ENCODE measurements at places on chromosomes 2 and 18.

- no peak for DNase-seq
These were observed 101.7 kb upstream of the ALPP start for GRCh38 chr2:232276733-232277313.

DNA sequence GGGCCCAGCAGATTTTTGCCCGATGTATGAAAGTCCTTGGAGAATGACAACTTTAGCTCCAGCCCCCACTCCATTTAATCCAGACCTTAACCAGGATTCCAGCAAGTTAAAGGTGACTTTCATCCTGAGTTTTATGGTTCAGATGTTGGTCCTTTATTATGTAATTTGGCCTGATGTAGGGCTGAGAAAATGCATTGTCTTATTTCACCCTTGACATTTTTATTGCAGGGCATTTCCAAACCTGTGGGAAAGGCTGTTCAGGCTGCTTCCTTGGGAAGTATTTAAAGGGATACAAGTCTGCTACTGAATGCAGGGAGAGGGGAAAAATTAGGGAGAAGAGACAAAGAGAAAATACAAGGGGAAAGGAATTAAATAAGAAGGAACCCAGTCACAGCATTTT lies 48.8 kb downstream of the ASB1 start:
- no peak for DNase-seq

GRCh38 chr2:218029366-218030360 lies 26.9 kb upstream of the TNS1 start:
- DNase-seq: no peak

GRCh38 chr2:199704358-199705238 lies 146.4 kb downstream of the FTCDNL1 start:
- DNase-seq: no peak

DNA sequence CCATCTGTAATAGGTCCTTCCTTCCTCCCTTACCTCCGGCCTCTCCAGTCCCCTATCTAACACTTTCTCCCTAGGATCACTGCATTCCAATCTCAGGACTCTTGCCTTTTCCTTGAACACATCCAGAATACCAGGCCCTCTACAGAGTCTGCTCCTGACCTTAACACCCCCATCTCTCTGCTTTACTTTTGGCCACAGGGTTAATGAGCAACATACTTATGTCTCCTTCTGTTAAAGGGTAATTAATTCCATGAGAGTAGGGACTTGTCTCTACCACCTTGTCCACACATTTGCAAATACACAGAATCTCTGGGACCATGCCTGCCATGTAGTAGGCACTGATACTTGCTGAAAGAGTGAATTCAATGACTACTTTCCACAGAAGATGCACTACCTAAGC lies 94.9 kb downstream of the COBLL1 start:
- no peak for DNase-seq

- no peak for DNase-seq
These were observed 110.7 kb downstream of the INO80D start for GRCh38 chr2:205975082-205975949.

DNA sequence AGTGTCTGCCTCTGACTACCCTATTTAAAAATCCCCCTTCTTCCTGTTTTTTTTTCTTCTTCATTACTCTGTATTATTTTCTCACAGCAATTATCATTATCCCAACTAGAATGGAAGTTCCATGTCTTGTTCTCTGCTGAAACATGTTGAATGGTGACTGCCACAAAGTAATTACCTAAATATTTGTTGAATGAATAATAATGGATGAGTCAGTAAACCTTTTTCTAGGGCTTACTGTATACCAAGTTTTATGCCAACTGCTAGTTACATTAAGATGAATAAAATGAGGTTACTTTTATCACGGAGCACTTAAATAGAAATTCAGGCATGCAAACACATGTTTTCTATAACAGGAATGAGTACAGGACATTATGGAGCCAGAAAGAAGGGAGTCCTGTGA lies 490.6 kb downstream of the THSD7B start:
- DNase-seq: no peak

- no peak for DNase-seq
These were observed 98.9 kb upstream of the ARL4C start for GRCh38 chr2:234595829-234596228.

- no peak for DNase-seq
These were observed 4.1 kb upstream of the RBM45 start for GRCh38 chr2:178108176-178108575.

DNA sequence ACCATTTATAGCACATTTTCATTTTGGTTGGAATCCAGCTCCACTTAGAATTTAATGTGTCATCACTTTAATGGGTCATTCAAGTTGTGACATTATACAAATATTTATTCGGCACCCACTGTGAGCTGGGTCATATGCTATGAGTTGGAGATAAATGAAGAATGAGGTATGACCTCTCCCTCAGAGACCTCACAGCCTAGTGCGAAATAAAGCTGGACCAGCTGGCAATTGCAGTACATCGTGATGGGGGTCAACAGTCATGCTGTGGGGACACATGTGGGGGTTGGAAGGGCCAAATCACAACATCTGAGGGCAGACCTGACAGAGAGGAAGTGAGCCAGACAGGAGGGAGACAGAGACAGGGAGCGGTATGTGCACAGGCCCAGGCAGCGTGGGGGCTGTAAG lies 175.4 kb downstream of the MAIP1 start:
- DNase-seq: no peak

GRCh38 chr2:97870396-97870843 lies 125.3 kb downstream of the TMEM131 start:
- peak; percentile 27 for DNase-seq

DNA sequence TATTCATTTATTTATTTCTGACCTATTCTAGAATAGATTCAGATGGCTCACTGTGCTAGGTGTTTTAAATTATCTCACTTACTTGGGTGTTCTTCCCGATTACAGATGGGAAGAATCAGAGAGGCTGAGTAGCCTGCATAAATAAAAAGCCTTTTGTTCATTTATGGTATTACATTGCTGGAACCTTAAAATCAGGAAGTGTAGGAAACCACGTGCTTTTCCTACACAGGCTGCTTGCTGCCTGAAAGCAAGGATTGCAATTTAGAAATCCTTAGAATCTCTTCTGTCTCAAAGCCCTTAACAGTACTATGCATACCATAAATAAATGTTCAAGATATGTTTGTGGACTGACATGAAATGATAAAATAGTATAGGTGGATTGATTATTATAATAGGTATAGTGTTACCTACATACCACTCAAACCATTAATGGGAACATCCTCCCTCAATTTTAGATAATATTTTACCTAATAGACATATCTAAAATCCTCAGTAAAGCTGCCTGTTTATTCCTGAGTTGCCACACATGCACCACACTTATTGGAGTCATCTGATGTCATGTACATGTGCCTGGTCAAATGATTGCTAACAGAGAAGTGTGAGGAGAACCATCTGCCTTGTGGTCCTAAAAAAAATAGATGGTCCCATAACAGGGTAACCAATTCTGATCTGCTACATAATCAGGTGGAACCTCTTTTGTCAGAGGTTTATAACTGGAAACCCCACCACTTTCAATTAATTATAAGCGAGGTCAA lies 73.5 kb upstream of the C2orf15 start:
- no peak for DNase-seq

- no peak for DNase-seq
These were observed 20.0 kb downstream of the EFHD1 start for GRCh38 chr2:232653441-232653840.

DNA sequence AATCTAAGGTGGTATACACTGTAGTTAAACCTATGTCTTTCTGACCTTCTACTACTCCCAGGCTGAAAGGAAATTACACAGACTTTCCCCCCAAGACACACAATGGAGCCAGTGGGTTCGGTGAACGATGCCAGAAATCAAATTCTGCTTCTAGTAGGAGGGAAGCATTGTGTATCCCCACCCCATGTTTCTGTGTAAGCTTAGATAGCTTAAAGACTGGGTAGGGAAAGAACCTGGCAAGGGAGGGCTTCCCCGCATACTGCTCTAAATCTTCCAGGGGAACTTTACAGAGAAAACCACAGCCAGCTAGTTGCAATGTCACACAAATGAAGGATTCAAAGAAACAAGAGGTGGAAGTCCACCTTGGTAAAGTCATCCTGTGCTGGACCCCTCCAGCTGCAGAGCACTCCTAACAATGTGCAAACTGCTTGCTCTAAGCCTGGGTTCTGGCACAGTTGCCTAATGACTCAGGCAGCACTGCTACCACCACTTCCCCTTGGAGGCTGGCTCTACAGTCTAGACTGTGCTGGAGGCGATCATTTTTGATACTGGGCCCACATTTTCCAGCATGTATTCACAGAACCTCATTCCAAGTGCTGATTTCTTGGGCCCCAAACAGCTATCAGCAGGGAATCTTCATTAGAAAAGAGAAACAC lies 47.5 kb downstream of the TRIB2 start:
- DNase-seq: no peak

GRCh38 chr2:54063967-54064535 lies 51.4 kb upstream of the ACYP2 start:
- no peak for DNase-seq

DNA sequence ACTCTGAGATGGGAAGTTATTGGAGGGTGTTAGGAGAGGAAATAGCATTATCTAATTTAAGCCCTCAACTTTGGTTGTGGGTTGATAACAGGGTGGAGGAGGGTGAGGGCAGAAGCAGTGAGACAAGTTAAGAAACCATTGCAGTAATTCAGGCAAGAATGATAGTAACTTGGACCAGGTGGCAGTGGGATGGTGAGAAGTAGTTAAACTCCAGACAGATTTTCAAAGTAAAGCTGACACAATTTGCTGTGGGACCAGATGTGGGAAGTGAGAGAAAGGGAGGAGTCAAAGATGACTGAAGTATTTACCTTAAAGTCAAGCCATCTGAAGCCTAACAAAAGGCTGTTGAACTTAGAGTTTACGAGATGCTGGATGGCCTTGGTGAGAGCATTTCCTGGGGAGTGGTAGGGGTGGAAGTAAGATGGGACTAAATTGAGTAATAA lies 163.2 kb upstream of the KLF7 start:
- no peak for DNase-seq

DNA sequence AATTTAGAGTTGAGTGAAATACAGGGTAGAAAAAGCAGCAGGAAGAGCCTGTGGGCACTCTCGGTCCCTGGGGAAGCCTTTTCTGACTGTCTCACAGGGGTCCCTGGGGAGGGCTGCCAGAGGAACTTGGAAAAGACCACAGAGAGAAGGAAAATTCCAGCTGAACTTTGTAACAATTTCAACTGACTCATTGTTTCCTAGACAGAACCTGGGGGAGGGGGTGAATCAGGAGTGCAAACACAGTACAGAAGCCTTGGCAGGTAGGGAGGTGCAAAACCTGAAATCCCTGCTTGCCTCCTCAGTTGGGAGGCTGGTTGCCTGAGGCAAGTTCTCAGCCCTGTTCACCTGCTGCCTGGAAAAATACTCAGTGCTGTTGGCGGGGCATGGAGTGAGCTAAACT lies 106.8 kb downstream of the GRB14 start:
- no peak for DNase-seq

- DNase-seq: no peak
These were observed 5.3 kb upstream of the CTAGE1 start for GRCh38 chr18:22422909-22423548.

- peak; percentile 37 for DNase-seq
These were observed 100.1 kb upstream of the TLK1 start for GRCh38 chr2:171260471-171261424.

DNA sequence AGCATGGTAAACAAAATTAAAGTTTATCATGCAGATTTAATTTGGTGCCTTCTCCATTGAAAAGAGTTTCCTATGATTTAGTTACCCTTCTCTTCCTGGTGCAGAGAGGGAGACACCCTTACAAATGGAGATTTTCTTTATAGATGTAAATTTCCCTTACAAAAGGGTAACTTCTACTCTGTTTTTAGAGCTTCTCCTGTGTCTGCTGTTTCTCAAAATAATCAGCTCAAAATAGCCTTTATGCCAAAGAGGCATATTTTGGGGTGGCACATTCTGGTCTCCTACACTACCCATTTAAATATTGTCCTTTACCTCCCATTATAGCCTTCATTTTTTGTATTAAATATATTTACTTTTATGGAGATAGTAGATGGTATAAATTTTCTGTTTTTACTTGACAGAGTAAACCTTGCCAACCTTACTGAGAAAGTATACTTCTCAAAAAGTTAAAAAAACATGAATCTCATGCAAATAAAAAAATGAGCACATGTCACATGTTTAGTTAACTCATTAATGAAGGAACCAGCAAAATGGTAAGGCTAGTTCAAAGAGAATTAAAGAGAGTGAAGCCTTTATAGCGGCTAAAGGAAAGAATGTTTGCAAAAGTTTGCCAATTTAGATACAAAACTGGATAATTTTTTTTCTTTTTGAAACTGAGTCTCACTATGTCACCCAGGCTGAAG lies 83.3 kb upstream of the MSH6 start:
- DNase-seq: no peak

DNA sequence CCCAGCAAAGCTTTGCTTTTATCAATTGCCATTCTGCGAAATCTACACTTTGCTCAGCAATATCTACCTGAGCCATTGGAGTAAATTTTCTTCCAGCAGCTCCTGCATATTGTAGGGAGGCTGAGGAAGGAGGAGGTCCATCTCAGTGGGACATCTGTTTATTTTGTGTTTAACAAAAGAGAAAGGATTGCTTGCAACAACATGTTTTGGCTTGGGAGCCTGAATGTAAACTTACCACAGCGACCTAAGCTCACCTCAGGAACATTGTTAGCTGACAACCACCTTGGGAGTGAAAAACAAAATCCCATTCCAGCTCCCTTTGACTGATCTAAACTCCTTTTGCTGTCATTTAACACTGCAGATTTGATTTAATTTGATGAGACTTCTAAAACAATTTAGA lies 356.1 kb downstream of the SS18 start:
- no peak for DNase-seq

- DNase-seq: no peak
These were observed 229.8 kb downstream of the CCDC178 start for GRCh38 chr18:33210575-33211189.

DNA sequence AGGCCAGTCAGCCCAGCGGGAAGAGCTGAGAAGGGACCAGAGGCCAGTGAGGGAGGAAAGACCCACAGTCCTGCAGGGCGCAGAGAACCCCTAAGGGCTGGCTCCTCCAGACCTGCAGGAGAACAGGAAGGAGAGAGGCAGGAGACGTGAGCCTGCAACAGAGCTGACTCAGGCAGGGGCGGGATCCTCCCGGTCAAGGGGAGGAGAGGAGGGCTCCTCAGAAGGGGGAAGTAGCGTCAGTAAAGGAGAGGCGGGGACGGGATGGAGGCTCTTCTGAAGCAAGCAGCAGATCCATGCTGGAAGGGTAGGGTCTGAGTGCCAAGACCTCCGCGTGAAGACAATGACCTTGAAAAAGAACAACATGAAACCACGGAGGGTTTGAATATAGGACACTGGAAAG lies 50.8 kb downstream of the TRABD2A start:
- DNase-seq: no peak

- no peak for DNase-seq
These were observed 29.0 kb upstream of the ATL2 start for GRCh38 chr2:38405917-38406596.

GRCh38 chr2:96554293-96555145 lies 18.0 kb downstream of the ARID5A start:
- peak; percentile 73 for DNase-seq

GRCh38 chr2:229412686-229413085 lies 141.6 kb upstream of the PID1 start:
- DNase-seq: no peak
